Hematopoietic multipotent progenitor cell treated with erythropoietin and hydrocortisone succinate and interleukin-3 and kit ligand, for 6 days (in vitro differentiated cells): ENCODE measurements at places on chromosomes 2 and 18.

GRCh38 chr2:27150639-27151230 is 1.9 kb downstream of the TCF23 start:
- no peak for DNase-seq

DNA sequence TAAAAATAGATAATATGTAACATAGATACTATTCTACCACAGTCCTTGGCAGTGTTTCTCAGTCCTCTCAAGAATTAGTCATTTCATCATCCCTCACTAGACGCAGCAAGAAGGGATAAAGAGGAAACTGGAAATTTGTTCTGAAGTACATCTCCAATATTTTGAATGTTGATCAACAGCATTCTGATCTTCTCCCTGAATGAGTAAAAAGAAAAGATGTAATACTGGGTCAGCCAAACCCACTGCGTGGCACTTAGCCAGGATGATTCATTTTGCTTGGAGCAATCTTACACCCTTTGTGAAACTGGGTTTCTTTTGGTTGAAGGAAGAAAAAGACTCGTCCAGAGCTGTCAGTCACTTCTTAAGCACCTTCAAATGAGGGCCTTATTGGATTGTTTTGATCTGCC is 54.1 kb downstream of the TAF1B start:
- DNase-seq, result peak; percentile 66

- peak; percentile 60 for DNase-seq
These were observed 6.3 kb downstream of the TLK1 start for GRCh38 chr2:171154348-171154747.

- no peak for DNase-seq
These were observed 585.0 kb downstream of the NR4A2 start for GRCh38 chr2:155747531-155747930.

DNA sequence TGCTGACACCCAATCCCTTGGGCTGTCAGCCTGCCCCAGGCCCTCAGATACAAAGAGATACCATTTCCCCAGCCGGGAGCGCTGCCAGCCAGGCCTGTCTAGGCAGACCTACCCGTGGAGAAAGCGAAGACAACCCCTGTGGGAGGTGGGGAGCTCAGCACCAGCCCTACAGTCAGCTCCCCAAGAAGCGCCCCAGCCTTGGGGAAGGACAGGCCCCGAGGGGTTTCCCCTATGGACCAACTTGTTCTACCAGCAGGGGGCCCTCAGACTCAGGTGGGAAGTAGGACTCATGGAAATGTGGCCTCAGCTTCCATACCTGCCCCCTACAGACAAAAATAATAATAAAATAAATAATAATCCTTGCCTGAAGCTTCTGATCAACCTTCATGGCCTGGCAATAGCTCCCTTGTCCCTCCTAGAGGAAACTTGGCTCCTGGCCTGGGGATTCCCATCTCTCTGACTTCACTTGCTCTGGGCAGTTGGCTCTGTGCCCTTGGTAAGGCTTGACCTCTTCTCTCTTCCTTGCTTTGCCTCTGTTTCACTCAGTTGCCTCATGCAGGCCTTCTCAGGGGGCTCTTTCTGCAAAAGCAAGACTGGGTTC is 7.0 kb downstream of the SLC35F6 start:
- DNase-seq, result peak; percentile 65

DNA sequence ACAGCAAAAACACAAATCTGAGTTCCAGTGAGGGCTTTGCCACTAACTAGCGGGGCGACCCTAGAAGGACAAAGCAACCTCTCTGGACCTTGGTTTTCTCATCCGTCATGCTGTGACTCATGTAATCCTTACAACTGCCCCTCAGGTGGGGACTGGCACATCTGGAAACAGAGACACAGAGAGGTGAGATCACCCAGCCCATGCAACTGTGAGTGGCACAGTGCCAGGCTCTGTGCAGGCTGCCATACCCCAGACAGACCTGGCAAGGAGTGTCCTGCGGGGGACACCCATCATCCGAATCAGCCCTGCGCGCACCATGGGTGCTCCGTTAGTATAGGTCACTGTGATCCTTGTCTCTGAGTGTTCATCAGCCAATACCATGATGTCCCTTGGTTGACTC is 198.3 kb downstream of the SMAD7 start:
- no peak for DNase-seq

DNA sequence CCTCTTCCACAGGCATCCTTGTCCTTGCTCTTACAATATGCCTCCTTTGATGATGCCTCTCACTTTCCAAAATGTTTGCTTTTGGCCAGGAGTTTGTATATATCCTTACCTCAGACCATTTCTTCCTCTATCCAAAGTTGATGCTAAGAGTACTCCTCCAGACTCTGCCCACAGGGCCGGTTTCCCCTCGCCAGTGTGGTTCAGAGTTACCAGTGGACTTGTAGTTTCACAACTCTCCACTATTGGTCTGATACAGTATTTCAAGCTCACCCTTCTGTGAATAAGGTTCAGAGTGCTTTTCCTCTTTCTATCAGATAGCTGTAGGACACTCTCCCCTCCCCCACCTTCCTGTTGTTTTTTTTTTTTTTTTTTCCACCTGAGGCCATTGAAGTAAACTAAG is 42.2 kb upstream of the LINC00305 start:
- DNase-seq, result no peak

- peak; percentile 5 for DNase-seq
These were observed 14.5 kb downstream of the KCNS3 start for GRCh38 chr2:17892770-17893534.

DNA sequence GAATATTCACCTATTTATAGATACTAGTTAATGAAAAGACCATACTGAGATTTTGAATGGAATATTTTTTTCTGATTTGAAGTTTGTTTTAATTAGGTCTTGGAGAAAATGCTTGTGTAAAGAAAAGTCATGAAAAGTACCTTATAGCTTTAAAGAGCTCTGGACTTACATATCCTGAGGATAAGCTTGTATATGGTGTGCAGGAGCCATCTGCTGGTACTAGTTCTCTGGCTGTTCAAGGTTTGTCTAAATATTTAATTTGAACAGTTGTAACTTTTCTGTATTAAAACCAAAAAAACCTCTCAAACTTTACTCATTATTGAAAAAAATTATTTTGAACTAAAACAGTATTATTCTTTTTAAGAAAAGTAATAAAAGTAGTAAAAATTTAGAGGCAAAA is 50.1 kb downstream of the UBR3 start:
- peak; percentile 78 for DNase-seq

- no peak for DNase-seq
These were observed 199.5 kb downstream of the SETBP1 start for GRCh38 chr18:44880170-44880569.

DNA sequence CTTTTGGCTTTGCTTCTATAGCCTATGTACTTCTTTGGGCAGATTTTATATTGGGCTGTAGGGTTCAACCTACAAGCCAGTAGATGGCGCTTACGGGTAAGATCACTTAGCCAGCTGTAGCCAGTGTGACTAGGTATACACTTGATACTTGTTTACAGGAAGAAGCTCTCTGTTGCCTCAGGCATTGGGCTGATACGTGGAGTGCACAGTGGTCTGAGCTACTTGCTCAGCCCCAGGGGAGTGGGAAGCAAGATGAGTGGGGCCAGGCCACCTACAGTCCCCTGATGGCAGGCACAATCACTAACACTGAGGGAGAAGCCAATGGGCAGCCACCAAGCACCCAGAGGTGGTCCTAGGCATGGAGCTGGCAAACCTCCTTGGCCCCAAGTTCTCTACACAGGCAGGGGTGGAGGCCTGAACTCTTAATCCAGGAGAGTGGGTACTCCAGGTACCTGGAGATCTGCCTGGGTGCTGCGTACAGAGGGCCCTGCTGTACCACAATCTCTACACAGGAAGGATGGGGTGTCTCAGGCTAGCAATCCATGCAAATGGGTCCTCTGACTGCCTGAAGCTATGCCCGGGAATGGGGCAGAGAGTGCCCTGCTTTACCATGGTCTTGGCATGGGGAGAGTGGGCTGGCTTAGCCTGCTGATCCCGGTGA is 122.2 kb downstream of the NCOA1 start:
- DNase-seq, result peak; percentile 85

DNA sequence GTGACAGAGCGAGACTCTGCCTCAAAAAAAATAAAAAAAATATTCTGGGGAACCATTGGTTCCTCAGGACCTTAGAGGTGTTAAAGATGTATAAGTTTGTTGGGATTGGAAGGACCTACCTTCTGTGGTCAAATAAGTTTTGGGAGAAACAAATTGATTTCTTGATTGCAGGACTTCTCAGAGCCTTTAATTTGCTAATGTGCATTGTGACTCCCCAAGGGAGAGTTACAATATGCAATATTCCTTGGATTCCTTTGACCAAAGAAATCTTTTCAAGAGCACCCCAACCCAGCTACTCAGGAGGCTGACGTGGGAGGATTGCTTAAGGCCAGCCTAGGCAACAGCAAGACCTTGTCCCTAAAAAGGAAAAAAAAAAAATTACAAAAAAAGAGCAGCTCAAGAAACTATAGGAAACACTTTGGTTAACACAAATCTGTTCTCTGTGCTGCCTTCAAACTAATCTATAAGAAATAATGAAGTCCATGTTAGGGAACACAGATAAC is 6.5 kb downstream of the NAGK start:
- DNase-seq, result no peak

DNA sequence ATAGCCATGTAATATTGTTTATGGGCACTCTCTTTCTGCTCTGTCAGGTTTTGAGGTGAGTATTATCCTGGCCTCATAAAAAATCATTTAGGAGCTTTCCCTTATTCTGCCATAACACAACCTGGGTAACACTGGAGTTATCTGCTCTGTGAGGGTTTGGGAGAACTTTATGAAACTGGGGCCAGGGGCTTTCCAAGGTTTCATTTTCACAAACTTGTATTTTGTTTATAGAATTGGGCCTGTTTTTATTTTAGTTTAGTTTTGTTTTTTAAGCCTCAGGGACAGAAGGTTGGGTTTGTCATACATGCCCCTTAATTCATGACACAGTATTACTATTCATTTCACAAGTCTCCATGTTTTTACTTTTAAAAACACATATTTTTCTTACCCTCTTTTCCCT is 83.5 kb downstream of the IRS1 start:
- no peak for DNase-seq

GRCh38 chr18:68494802-68495581 is 219.9 kb downstream of the TMX3 start:
- no peak for DNase-seq

DNA sequence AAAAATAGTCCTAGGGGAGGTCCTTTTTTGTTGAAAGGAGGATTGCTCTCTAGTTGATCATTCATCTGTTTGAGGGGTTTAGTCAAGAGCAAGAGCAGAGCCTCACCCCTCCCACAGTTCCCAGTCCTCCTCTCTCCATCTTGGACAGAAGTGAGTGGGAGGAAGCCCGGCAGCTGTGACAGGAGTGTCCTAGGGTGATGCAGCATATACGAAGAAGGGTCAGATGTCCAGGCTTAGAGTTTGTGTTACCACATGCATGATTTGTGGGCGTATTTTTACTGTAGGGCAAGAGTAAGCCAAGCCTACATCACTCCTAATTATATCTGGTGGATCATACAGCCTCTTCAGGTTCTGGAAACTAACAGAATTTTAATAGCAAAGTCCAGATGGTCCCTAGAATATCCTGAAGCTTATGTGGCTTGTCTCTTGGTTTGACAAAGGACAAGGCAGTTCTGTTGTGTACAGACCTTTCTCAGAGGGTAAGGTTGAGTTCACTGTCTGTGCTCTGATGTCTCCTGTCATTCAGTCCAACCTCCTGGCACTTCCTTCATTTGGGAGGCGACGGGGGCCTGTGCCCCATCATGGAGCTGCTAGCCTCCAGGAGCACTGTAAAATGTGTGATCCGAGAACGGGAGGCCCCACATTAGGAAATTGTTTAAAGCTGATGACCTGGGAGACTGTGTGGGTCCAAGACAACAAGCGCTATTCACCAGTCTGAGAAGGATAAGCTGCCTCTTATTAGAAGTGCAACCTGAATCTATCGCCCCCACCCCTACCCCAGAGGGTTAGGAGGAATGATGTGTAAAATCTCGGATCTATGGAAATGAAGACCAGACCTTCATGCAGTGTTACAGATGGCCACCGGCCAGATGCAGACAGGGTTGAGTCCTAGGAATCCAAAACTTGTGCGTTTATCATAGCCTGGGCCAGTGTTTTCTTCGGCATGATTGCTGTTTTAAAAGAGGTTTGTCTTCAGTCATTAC is 6.9 kb downstream of the CEP68 start:
- DNase-seq, result no peak

GRCh38 chr18:31402026-31402373 is 25.4 kb downstream of the DSG4 start:
- DNase-seq, result no peak

DNA sequence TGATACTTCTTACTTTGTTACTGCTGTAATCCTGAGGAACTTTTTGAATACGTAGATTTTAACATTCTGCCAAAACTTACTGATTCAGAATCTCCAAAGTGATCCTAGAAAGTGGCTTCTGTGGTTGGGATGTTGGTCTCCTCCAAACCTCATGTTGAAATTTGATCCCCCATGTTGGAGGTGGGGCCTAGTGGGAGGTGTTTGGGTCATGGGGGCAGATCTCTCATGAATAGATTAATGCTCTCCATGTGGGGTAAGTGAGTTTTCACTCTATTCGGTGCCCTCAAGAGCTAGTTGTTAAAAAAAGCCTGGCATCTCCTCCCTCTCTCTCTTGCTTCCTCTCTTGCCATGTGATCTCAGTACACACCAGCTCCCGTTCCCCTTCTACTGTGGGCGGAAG is 329.9 kb downstream of the HRH4 start:
- DNase-seq, result no peak

GRCh38 chr2:45852450-45853150 is 201.1 kb downstream of the PRKCE start:
- DNase-seq, result no peak
